ENCODE measurements at places on chromosomes 4 and X.

DNA sequence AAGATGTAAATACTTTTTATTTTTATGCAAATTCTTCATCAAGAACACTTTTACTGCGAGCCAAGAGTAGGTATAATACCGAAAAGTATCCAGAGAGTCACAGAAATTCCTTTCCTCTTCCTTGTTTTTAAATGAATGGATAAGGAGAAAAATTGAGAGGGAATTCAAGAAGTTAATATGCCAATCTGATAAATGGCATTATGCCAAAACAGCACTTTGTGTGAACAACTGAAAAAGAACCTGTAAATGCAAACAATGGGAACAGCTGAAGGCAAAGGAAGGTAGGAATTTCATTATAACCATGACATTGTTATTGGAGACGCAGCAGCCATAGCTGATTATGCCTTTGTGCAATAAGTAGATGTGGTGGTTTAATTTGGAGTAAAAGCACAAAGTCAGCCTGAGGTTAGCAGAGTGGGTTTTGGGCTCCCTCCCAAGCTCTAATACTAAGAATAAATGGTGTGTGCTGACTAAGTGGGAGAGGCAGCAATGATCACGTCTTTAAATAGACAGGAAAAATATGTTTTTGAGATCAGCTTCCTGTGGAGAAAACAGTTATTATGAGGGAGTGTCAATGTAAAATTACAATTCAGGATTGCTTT, 209.8 kb upstream of the NDST4 start:
- no peak for DNase-seq

GRCh38 chr4:1061056-1061700, 49.8 kb downstream of the FGFRL1 start:
- no peak for DNase-seq

- DNase-seq: no peak
Measured at GRCh38 chr4:24856586-24856985, 56.3 kb downstream of the CCDC149 start.

- no peak for DNase-seq
Measured at GRCh38 chrX:110588164-110588563, 207.5 kb downstream of the CHRDL1 start.

GRCh38 chr4:8820178-8821102, 51.2 kb downstream of the HMX1 start:
- no peak for DNase-seq

GRCh38 chr4:119592830-119593229, 35.8 kb downstream of the PDE5A start:
- DNase-seq: no peak

- no peak for DNase-seq
Measured at GRCh38 chr4:16205298-16206164, 20.7 kb downstream of the TAPT1 start.

DNA sequence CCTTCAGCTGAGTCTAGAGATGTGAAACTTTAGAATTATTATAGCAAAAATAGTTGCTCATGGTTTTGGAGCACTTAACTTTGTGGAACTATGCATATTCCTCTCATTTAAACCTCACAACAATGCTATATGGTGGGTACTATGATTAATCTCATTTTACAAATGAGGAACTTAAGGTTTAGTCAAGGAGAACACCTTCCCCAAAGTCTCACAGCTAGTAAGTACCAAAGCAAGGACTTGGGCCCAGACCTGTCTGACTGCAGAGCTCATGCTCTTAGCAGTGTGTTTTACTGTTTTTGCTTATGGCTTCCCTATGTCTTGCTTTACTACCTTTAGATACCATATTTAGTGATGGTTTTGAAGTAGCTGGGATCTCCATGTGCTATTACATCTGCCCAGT, 5.1 kb downstream of the UBE2A start:
- no peak for DNase-seq

DNA sequence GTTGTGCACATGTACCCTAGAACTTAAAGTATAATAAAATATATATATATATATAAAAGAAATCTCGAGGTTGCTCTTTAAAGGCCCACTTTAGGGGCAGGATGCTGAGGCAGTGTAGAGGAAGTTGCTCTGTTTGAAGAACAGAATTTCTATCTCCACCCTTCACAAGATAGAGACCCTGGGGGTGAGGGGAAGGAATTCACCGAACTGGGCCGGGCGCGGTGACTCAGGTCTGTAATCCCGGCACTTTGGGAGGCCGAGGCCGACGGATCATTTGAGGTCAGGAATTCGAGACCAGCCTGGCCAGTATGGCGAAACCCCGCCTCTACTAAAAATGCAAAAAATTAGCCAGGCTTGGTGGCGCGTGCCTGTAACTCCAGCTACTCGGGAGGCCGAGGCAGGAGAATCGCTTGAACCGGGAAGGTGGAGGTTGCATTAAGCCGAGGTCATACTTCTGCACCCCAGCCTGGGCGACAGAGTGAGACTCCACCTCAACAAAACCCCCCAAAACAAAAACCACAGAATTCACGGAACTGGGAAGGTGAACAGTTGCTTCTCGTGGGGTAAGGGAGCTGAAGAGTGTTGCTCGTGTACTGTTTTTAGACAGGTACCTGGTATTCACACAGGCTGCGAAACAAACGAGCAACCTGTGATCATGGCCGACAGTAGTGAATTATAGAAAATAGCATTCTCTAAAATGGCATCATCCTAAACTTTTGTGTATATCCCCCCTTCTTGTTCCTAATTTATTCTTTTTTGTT, 6.2 kb downstream of the PLAC8 start:
- DNase-seq: no peak

- DNase-seq: no peak
Measured at GRCh38 chr4:164734484-164734883, 19.4 kb upstream of the SMIM31 start.

DNA sequence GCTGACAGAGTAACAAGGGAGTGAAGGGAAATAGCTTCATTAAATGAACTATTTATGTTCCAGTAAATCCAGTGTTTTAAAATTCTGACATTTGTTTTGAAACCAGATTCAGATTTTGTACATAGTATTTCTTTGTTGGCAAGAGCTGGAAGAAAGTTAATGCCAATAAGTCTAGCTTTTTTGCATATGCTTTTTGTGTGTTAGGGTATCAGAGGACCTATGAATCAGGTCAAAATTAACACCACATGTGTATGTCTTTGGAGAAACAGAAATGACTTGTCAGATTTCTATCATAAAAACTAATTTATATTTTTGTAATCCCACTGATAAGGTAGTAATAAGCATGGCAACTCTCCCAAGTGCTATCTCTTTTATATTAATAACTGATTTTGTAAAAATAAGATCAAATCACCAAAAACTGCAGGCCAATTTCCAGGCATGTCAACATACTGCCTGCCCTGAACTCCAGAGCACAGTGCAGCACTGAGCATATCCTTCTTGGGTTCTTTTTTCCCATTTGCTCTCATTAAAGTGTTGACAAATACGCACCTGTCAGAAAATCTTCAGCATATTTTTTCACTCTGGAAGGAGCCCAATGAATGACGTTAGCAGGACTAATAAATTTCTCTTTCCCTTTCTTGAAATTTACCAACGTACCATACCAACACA, 65.5 kb downstream of the SH3RF1 start:
- DNase-seq: no peak

DNA sequence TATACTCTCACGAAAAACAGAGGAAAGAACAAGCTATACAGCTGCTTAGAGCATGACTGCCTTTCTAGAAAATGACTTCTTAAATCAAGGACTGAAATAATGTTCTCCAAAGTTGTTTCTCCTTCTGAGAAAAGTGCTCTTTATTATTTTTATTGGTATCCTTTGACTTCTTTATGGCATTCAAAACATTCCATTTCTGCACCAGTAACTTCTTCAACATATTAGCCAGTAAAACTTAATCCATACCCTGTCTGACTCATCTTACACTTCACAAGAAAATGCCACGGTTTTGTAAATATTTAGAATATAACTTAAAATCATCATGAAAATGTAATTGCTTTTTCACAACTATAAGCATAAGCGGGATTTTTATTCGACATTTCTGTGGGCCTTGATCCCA, 180.4 kb downstream of the NR3C2 start:
- no peak for DNase-seq

GRCh38 chr4:37805091-37805490, 21.4 kb upstream of the PGM2 start:
- no peak for DNase-seq

- no peak for DNase-seq
Measured at GRCh38 chr4:63729519-63729918, 679.7 kb downstream of the TECRL start.

All from central memory CD8-positive, alpha-beta T cell (primary cell).